ENCODE measurements at places on chromosomes 11 and 22. TPM values are rescaled to one million over a fixed set of nuclear protein-coding genes. Genes with fewer than 3 reads are reported as not detected.

Gene PANX2
- total RNA-seq, result 3.9 TPM

Gene LINC01488
- total RNA-seq, result not detected

DNA sequence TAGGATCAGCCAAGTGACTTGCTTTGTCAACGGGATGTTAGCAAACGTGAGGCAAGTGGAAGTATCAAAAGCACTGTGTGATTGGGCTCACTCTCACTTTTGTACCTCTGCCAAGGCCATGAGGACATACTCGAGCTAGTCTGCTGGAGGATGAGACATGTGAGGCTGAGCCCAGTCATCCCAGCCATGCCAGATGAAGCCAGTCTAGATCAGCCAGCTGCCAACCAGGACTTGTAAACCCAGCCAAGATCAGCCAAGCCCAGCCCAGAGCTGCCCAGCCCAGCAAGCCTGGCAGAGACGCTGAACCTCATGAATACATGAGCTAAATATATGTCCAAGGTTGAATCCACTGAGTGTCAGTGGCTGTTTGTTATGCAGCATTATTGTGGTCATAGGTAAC, 369.7 kb downstream of the MN1 start:
- DNase-seq, result no peak

- peak; percentile 69 for DNase-seq
Observed at GRCh38 chr11:14422052-14422813, 63.2 kb upstream of the RRAS2 start.

DNA sequence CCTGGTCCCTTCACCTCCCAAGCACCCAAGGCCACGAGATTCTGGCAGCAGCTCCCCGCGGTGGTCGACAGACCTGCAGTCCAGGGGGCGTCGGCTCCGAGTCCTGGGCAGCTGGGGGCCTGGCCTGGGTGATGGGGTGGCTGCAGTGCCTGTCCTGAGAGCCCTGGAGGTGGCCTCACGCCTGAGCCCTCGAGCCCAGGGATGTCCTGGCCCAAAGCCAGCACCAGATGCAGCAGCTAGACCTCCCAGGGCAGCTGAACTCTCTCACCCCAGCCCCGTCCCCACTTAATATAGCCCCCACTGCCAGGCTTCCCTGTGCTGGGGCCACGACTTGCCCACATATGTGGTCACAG, 6.6 kb downstream of the LMNTD2 start:
- no peak for DNase-seq

All from K562 (cell line).